NCI-H2081 (cell line): ENCODE measurements at places on chromosomes 1 and 21.

DNA sequence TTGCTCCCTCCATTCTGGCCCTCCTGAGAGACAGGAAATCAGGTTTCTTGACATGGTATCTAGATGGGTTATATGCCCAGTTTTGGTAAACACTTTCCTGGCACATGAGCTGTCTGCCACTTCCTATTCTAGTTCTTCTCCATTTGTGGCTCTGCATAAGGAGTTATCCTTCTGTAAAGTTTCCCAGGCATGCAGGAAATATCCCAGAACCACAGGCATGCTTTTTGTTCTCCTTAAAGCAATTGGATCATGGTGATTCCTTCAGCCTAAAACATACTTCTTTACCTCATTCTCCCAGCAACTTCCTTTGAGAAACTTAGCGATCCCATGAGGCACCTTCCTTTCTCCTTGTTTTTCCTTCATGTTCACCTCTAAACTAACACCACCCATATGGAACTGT lies 199.8 kb downstream of the CRB1 start:
- DNase-seq = no peak

- DNase-seq = no peak
Observed at GRCh38 chr1:119467219-119467618, 39.8 kb upstream of the HSD3B1 start.

GRCh38 chr1:173330149-173330951 lies 123.2 kb upstream of the TNFSF4 start:
- DNase-seq = no peak

DNA sequence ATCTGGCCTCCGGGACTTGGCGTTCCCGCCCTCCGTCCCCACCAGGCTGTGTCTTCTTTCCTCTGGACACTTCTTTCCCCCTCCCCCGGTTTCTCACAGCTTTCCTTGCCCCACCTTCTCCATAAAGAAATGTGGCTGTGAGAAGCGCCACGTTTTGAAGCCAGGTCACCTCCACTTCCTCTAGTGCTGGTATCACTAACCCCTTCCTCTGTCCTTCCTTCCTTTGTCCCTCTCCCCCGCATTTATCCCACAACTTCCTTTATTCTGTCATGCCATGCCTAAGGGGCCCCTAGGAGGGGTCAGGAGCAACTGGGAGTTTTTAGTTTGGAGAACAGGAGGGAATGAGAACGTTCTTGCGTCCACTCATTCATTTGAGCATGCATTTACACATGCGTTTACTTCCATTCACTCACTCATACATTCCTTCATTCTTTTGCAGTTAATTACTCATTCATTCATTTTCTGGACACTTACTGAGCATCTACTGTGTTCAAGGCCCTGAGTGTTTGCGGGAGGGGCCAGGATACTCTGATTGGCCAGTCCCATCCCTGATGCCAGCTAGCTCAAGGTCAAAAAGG lies 5.0 kb upstream of the ACOT11 start:
- no peak for DNase-seq

- DNase-seq = no peak
Observed at GRCh38 chr1:247209396-247209795, 37.6 kb upstream of the ZNF124 start.
